Cortex of kidney (tissue), 1 donor: ENCODE measurements at places on chromosomes 6 and 20.

- no peak for DNase-seq
These were observed 92.0 kb upstream of the PAX1 start for GRCh38 chr20:21613512-21613911.

DNA sequence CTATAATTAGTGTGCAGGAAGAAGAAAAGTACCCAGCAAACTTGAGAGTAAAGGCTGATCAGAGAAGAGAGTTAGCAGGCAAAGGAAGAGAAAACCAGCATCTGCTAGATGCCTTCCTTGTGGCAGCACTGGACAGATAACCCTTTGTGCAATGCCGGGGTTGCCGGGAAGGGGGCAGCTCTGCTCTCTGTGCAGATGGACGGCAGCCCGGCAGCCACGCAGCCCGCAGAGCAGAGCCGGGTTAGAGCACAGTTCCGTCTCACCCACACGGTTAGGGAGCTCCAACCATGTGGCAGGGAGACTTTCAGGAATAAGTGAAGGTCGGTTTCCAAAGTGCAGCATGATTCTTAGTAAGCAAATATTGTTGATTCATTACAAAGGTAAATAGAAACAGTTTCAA is 80.0 kb upstream of the RPS6KA2 start:
- DNase-seq: no peak

- no peak for DNase-seq
These were observed 21.5 kb upstream of the HS3ST5 start for GRCh38 chr6:114364301-114364700.

GRCh38 chr6:76942203-76942966 is 520.9 kb downstream of the HTR1B start:
- DNase-seq: no peak

- DNase-seq: no peak
These were observed 272.2 kb upstream of the THEMIS start for GRCh38 chr6:128172752-128173682.

DNA sequence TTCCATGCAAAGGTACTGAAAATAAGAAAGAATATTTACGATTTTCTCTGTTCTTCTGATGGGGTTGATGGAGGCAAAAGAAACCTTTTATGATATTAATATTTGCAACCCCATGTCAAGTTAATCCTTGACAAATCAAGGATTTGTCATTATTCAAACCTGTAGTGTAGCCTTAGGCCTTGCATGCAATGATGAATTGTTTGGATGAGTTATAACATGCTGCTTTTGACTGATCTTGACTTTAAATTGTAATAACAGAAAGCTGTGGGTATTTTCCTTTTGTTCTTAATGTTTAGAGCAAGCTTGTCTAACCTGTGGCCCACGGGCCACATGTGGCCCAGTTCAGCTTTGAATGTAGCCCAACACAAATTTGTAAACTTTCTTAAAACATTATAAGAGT is 13.0 kb upstream of the BAG2 start:
- DNase-seq: no peak

- no peak for DNase-seq
These were observed 49.4 kb downstream of the KAT14 start for GRCh38 chr20:18187020-18187419.

DNA sequence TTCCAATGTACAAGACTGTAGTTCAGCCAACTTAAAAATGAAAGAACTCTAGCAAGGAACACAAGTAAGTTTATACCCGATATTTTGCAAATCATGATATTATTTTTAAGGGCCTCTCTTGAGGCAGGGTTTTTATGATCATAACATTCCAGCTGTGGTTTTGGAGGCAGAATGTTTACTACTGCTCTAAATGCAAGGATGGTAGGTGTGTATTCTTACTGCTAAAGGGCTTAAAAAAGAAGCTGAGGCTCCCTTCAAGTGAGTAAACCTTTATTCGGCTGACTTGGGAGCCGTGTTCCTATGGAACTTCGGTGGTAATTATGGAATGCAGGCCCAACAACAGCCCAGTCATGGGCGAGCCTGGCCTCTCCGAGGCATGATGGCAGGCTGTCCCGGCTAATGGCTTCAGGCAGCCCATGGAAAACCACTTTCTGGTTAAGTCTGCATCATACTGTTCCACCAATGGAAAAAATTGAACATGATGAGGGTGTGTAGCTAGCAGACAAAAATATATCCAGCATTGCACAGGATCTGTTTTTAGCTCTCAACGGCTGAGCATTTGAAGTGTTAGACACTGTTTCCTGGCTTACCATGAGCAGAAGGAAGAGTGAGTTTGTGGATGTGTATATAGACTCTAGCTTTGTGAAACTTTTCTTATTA is 111.5 kb downstream of the TIAM2 start:
- no peak for DNase-seq

- DNase-seq: no peak
These were observed 172.7 kb upstream of the MARCKS start for GRCh38 chr6:113684382-113684901.

DNA sequence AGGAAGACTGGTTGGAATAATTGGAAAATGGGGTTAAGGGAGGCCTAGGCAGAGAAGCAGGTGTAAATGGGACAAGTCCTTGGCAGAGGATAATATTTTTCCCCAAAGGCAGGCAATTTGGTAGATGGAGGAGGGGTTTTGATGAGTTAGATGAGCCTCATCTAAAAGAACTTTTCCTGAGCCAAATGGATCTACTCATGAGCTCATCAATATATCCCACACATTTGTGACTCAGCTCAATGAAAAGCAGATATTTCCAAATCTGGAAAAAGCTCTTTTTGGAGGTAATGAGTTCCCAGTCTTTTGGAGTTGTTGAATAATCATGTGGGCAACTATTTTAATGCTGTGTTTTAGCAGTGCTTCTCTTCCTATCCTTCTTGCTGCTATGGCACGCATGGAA is 685.5 kb upstream of the CITED2 start:
- no peak for DNase-seq

- no peak for DNase-seq
These were observed 261.2 kb downstream of the DLL1 start for GRCh38 chr6:170029416-170030283.

DNA sequence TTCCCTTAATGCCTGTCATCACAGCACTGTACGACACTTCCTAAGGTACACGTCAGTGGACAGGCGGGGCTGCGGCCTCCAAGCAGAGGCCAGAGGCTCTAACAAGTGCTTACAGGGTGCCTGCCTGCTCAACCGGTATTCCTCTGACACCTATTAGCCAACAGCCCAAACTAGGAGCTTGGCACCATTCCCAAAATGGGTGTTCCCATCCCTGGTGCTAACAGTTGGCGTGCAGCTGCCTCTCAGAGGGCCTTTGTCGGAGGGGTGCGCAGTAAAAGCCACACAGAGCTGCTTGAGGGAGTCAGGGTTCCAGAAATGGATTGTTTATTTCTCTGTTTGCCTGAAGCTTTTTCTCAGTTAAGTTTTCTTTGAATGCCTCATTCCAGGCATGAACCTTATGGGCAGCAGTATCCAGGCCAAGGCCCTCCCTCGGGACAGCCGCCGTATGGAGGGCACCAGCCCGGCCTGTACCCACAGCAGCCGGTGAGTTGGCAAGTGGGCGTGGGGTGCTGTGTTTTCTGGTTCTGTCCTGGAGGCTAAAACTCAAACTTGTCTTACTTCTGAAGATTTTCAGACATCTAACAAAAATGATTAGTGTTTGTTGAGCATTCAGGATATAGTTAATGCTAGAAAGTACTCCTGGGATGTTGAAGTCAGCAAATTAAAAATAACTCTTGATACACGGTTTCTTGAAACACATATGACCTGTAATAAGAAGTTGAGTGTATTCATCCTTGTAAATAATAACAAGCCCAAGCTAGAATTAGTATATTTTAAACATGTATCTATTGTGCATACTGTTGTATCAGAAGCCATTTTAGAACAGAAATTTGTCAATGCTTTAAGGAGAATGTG is 124.7 kb downstream of the TMEM242 start:
- no peak for DNase-seq

DNA sequence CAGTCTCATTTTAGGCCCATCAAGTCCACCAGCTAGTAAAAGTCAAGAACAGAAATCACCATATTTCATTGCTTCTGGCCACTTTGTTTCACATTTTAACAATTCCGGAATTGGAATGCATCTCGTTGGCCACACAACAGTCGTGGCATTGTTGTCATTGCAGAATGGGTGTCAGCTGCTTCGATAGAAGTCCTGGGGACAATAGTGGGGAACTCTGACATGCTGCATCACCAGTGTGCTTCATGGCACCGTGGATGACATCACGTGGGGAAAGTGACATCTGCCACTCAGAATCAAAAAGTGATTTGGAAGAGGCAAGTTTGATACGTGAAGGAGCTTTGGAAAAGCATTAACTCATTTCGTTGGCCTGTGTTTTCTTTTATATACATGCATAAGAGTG is 43.8 kb upstream of the XRN2 start:
- DNase-seq: no peak

DNA sequence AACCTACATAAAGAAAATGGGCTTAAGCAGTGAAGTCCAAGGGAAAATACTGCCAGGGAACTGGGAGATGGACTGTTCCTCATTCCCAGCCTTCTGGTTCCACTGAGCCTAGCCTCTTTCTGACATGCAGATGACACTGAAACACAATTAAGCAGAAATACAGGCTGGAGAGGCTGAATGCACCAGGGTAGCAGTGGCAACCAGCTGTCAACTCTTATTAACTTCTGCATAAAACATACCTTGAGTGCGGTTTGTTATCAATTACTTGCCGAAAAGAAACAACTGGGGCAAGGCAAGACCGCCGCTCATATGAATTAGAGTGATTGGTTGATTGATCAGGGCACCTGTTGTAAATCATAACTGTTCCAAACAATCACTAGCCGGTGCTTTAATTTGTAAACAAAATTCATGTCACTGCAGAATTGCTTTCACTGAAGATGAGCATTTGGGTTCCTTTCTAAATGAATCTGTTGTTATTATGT is 16.3 kb downstream of the TFAP2B start:
- DNase-seq: no peak

GRCh38 chr6:148629592-148630465 is 117.0 kb upstream of the UST start:
- no peak for DNase-seq
